ENCODE measurements at places on chromosomes 16 and 17.

- no peak for DNase-seq
Measured at GRCh38 chr17:46108120-46108519, 85.1 kb downstream of the KANSL1 start.

- DNase-seq, result no peak
Measured at GRCh38 chr16:76157629-76158028, 119.6 kb upstream of the CNTNAP4 start.

GRCh38 chr16:85360323-85361277 is 248.3 kb upstream of the CIBAR2 start:
- no peak for DNase-seq

- DNase-seq, result no peak
Measured at GRCh38 chr17:77844681-77845080, 113.8 kb upstream of the TNRC6C start.

DNA sequence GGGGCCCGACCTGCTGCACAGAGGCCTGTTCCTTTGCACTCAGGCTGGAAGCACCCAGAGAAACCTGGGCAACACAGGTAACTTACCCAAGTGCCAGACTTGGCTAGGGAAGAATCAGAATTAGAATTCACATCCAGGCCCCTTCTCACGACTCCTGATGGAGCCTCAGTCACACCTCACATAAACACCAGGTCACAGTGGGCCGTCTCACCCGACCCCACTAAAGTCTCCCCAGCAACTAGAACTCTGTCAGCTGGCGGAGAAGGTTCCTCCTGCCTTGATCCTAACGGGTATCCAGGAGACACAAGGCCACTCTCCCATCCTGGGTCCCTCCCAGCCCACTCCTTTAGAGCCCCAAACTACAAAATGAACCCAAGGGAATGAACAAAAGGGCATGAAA is 6.4 kb downstream of the TK2 start:
- no peak for DNase-seq

GRCh38 chr17:66275651-66276050 is 26.8 kb upstream of the PRKCA start:
- no peak for DNase-seq

GRCh38 chr17:64004218-64004770 is 6.1 kb downstream of the PRR29 start:
- no peak for DNase-seq

DNA sequence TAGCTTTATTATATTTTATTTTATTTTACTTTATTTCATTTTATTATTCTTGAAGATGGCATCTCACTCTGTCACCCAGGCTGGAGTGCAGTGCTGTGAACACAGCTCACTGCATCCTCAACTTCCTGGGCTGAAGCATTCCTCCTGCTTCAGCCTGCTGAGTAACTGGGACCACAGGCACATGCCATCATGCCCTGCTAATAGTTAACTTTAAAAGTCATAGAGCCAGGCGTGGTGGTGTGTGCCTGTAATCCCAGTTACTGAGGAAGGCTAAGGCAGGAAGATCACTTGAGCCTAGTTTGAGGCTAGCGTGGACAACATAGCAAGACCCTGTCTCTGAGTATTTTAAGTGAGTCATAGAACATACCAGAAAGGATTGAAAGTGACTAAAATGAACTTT is 38.7 kb downstream of the ESRP2 start:
- no peak for DNase-seq

DNA sequence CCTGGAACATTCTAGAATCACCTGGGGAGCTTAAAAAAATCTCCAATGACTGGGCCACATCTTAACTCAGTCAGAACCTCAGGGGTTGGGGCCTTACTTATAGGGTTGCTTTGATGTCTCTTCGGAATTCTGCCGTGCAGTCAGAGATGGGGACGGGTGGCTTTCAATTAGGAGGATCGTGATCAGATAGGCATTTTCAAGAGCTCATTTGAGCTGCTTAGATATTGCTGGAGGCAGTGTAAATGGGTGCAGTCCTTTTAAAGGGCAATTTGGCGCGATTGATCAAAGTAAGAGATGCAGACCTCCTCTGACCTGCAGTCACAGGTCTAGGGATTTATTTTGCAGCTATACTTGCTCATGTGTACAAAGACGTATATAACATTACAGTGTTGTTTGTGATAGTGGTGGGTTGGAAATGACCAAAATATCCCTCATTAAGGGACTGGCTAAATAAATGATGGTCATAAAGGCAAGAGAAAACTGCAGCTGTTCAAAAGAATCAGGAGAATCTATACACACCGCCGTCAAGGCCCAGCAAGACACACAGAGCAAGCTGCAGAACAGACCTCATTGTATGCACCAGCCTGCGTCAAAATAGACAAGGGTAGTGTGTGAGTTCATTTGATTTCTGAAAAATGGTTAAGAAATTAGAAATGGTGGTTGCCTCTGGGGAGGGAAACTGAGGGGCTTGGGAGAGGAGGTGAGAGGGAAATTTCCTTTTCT is 6.3 kb upstream of the KCNG4 start:
- DNase-seq, result no peak

DNA sequence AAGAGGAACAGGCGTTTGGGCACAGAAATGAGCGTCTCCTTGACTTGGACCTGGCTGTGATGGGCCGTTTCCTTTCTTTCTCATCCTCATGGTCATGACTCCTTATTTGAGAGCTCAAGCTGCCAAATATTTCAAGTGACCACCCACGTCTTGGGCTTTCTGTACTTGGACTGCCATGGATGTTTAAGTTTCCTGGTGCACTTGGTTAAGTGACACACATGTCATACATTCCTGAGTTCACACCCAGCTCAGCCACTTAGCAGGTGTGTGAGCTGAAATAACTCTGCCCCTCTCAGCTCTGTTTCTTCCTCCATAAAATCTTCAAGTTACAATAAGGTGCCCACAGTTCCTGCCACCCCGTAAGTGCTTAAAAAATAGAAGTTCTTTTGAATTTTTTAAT is 114.5 kb downstream of the CLEC16A start:
- DNase-seq, result no peak

DNA sequence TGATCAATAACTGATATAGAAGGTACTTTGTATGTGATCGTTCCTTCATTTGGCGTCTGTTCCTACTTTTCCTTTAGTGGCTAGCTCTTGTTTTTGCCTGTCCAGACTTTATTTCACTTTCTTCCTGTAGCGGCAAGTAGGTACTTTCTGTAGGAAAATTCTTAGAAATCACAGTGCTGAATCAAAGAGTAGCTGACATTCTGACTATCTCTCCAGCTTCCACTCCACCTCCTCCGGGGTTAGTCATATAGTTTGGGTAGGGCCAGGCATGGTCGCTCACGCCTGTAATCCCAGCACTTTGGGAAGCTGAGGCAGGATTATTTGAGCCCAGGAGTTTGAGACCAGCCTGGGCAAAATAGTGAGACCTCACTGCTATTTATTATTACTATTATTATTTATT is 29.9 kb upstream of the PAFAH1B1 start:
- no peak for DNase-seq

DNA sequence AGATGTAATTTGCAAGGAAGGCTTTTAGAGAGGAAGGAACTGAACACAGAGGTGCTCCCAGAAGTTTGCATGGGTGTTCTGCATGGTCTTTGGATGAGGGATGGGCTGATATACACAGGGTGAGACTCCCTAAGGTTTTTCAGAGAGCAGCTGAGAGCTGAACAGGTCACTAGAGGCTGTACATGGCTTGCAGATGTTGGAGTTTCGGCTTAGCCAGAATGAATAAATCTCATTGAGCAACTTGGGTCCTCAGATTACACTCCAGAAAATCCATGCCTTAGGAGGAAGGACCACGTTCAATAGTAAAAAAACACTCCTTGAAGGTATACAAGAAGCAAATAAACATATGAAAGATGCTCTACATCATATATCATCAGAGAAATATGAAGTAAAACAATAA is 7.5 kb upstream of the ITGB3 start:
- DNase-seq, result no peak

DNA sequence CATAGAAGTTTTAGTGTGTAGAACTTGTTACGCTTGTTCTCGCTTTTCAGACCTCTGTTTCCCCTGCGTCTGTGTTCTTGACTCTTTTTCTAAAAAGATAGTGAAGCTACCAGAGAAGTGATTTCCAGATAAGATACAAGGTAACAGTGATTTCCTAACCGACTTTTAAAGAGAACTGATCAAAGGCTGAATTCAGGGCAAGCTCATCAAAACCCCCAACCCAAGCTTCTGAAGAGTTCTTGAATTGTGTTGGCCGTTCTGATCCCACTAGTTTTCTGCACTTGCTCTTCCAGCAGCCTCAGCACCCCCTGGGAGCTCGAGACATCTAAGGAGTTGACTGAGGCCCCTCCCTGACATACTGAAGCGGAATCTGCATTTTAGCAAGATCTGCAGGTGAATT is 12.7 kb upstream of the NSMCE1 start:
- DNase-seq, result no peak

- no peak for DNase-seq
Measured at GRCh38 chr16:9176547-9177418, 85.3 kb downstream of the HAPSTR1 start.

- no peak for DNase-seq
Measured at GRCh38 chr17:35129973-35130351, 8.5 kb downstream of the FNDC8 start.

GRCh38 chr17:7633093-7633492 is 3.2 kb downstream of the SHBG start:
- no peak for DNase-seq

GRCh38 chr17:28700830-28701492 is 10.7 kb downstream of the PROCA1 start:
- DNase-seq, result no peak

GRCh38 chr17:27919079-27919478 is 25.9 kb upstream of the LYRM9 start:
- no peak for DNase-seq

- DNase-seq, result no peak
Measured at GRCh38 chr17:76014925-76015261, 12.2 kb downstream of the EVPL start.

GRCh38 chr16:68668266-68668665 is 23.2 kb downstream of the CDH3 start:
- DNase-seq, result no peak

- DNase-seq, result no peak
Measured at GRCh38 chr17:41992576-41992975, 24.7 kb downstream of the DNAJC7 start.

- no peak for DNase-seq
Measured at GRCh38 chr16:25107466-25107792, 4.1 kb upstream of the LCMT1 start.

DNA sequence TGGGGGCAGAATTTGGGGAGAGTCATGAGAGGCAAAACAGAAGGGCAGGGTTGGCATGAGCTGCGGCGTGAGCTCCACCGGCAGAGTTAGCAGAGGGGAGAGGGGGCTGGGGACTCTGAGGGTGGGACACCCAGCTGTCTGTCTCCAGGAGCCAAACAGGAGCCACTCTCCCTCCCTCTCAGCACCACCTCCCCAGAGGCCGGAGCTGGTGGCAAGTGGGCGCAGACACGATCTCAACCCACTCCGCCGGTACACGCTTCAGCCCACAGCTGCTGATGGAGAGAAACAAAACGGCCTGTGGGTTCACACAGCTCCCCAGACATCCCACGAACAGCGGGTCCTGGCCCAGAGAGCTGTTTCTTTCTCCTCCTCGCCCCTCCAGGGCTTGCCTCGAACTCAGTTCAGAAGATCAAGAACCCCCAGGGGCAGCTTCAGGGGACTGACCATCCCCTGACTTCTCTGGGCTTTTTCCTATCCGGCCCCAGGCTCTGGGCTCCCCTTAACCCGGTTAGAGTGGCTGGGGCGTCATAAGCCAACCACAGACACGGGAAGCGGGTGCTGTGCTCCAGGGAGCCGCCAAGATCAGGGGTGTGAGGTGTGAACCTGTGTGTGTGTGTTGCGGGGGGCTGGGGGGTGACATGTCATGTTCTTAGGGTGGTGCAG is 7.6 kb downstream of the RHBDF2 start:
- DNase-seq, result no peak

DNA sequence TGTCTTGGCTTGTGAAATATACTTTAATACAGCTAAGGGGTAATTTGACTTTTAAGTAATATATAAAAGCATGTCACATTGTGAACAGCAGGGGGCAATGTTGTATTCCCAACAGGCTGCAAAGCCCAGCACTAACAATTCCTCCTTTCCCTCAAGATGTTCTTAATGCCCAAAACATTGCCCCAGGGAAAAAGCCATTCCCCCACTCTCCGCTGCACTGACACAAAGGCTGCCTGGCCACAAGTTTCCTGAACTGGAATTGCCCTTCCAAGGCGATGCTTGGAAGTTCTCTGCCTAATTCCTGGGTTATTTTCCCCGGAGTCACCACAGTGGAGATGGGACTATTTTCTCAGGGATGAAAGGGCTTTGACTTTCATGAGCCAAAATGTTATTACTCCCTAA is 27.2 kb downstream of the CLEC16A start:
- DNase-seq, result no peak

DNA sequence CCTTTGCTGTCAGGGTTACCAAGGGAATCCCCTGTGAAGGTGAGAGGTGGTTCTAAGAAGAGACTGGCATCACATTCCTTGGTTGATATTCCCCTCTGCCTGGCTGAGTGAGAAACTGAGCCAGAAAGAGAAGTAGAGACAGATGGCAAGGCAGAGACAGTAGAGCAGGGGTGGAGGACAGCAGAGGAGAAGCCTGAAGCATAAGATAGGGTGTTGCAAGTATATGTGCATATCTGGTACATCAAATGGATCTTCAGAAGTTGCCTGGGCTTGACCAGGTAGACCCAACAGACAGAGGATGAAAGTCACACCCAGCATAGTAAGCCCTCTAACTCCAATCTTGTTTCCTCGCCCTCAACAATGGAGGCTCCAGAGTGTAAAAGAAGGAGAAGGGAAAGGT is 7.9 kb upstream of the THUMPD1 start:
- DNase-seq, result no peak

DNA sequence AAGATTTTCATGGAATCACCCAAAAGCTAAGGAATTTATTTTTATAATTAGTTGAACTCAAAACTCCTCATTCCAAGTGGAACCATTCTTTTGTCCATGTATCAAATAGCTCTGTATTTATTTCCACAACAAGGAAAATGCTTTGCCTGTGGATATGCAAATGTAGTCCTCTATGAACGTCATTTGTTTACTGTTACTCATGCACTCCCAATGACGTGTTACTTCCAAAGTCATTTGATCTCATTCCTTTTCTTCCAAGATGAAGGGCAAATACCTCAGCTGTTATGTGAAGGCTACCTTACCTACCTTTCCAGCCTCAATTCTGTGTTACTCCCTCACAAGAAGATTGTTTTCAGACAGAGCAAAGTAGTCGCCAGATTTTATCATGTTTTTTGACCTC is 83.7 kb downstream of the ITFG1 start:
- no peak for DNase-seq

DNA sequence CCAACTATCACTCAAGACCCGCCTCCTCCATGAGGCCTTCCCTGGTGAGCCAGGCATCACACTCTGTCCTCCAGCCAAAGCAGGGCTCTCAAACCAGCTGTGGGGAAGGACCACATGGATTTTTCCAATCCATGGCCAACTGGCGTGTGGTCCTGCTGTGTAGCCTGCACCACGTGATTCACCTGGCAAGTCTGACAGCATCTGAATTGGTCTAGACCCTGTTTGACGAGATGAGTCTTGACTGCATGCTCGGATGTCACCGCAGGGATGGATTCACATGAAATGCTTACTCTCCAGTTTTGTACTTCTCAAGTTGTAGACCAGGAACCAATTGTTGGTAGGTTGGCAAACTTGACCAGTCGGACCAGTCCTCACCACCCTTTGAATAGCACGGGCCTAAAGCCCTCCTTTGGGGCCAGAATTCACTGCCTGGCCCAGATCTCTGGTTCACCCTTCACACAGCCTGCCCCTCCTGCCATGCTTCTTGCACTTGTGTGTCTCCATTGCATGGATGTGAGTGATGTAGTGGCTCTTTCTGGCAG is 9.9 kb downstream of the CRHR1 start:
- no peak for DNase-seq

Measured in GM12891 (cell line).